ENCODE measurements at places on chromosomes 11 and 22. TPM values are rescaled to one million over a fixed set of nuclear protein-coding genes. Genes with fewer than 3 reads are reported as not detected.

SDF2L1 gene
- 10.1 TPM for polyA plus RNA-seq

POU2F3 gene
- 0.10 TPM for polyA plus RNA-seq

GRCh38 chr11:113137713-113138529 lies 176.5 kb upstream of the TTC12 start:
- DNase-seq = peak; percentile 33

GRCh38 chr11:121561240-121561639 lies 108.5 kb upstream of the SORL1-AS1 start:
- no peak for DNase-seq

DNA sequence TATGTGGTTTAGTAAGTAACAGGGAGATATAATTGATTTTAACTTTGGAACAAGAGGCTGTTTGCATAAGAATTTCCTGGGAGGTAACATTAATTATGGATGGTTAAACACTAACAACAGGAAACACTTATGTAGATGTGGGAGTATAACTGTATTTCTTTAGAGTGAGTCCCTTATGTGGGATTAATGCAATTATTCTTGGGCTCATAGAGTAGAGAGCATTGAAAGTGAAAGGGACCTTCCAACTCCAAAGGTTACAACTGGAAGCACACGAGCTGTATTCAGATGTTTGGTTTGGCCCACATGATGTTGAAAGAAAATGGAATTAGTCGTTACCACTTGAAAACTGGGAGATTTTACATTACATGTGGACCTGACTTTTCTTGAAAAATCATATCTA lies 53.5 kb downstream of the BBOX1 start:
- no peak for DNase-seq

DNA sequence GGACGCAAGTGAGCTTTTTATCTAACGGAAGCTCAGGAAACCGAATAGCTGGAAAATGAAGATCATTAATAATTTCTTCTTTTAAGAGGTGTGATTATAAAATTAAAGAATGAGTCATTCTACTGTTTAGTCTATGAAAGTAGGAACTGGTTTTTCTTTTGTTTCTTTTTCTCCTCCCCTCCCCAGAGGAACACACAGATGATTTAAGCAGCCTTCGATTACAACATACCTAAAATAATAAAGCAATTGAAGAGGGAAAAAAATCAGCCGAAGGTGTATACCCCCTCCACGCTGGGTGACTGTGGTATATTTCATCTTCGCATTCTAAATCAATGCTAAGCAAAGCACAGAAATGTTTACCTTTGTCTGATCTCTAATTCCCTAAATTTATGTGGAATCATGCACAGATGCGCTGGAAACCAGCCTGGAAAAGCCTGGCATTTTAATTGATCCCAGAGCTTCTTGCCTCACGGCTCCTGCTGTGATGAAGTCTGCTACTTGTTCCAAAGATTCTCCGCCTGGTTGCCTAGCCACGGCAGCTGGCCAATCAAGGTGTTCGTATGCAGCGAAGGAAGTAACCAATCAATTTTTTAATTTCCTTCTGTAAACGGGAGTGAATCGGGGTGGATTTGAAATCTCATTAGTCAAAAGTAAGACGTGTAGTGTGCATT lies 133.9 kb downstream of the FANCF start:
- DNase-seq = peak; percentile 55

DNA sequence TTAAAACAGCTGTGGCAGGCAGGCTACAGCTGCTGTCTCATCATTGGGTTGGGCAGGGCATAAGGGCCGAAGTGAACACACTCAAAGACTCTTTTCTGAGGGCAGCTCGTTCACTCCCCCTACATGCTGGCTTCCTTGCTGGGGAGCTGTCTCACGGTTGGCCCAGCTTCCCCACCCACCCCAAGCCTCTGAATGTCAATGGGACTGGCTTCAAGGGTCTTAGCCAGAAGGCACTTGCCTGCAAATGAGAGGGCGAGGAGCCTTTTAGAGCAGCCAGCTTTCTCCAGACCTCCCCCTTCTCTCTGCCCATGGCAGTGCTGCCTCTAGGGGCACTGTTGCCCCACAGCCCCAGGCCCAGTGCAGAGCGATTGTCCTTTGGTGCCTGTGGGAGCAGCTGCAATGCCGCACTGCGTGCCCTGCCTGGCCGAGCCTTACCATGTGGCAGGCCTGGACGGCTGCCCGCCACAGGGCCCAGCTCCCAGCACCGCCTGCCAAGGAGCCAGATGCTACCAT lies 94.7 kb upstream of the RASSF10 start:
- peak; percentile 90 for DNase-seq

- peak; percentile 36 for DNase-seq
Observed at GRCh38 chr11:102313238-102313940, 3.9 kb upstream of the BIRC3 start.

GRCh38 chr22:49411236-49411635 lies 416.4 kb downstream of the BRD1 start:
- no peak for DNase-seq
